ENCODE measurements at places on chromosomes 2 and 18.

DNA sequence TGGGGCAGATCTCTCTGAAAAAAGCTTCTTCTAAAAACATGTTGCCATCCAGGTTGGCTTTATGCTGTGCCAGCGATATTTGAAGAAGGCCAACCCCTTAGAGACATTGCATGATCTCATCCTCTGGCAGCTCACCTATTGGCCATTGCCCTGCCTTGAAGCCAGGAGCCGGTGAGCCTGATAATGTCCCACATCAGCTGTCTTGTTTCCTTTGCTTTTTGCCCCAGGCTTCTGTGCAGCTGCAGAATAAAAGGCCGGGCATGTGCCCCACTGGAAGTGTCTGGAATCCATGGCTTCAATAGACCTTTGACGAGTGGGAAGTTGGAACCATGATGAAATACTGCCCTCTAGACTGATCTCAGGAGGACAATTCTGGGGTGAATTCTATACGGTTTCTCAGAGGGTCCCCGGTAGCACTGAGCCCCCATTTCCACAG is 523.5 kb upstream of the ZEB2 start:
- DNase-seq, result no peak

- DNase-seq, result no peak
Measured at GRCh38 chr2:152355409-152355831, 20.4 kb downstream of the FMNL2 start.

DNA sequence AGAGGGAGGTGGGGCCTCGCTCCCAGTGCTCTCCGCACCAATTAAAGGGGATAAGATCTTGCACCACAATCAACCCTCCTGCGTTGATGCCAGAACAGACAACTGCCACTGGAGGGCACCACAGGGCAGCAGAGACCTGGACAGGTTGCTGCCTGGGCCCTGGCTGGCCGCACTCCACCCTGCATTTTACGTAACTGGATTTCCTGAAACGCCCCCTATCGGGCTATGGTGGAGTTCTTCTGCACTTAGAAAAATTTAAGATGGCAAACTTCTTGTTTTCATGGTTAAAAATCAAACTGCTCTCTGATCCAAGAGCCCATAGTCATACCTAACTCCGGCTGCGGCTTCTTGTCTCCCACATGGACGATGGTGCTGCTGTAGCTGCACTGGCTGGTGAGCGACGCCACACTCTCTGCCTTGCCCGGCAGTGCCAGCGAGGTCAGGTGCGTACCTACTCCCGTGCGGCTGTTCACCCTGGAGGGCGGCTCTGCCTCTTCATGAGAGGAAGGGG is 16.8 kb upstream of the HES6 start:
- peak; percentile 85 for DNase-seq

DNA sequence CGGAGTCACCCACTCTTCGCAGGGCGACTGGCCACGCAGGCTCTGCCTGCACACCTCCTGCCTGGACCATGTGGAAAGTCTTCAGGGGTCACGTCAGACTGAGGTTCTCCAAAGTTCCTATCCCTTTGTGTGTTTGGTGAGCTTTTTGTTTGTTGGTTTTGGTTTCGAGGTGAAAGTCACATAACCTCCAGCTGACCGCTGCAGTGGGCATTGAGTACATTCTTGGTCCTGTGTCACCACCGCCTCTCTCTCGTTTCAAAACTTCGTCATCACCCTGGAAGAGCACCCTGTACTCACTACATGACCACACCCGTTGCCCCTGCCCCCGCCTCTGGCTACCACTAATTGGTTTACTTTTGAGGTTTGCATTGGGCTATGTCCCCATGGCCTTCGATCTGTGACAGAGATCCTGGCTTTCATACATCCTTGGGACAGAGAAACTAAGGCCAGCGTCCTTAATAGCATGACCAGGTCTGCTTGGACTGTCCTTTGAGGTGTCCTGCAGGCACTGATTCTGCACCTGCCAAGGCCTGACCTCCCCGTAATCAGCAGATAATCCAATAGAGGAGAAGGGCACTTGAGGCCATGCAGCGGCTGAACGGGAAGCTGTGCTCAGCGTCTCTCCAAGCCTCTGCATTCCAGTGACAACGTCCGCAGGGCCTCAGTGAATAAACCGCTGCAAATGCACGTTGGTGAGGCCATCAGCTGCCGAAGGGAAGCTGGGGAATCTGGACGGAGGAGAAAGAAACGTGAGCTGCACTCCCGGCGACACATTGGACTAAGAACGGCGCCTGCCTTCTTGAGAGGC is 46.8 kb downstream of the SH3BP4 start:
- DNase-seq, result no peak

DNA sequence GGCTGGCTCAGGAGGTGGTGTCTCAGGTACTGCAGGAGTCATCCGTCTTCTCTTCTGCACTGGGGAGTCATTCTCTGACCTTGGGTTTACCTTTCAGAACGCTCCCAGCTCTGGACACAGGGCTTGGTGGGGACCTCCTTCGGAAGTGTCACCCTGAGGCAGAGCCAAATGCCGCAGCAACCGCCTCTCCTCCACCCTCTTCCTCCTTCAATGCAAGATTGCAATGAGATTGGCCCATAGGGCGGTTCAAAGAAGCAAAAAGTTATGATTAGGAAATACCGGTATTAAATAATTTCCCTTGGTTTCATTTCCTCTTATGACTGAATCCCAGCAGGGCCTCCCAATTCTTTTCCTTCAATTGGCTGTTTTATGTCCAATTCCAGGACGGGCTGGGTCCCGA is 178.8 kb downstream of the ACKR3 start:
- no peak for DNase-seq

- no peak for DNase-seq
Measured at GRCh38 chr18:60966876-60967275, 366.4 kb upstream of the CDH20 start.

GRCh38 chr18:24228667-24229041 is 89.8 kb downstream of the CABYR start:
- no peak for DNase-seq

GRCh38 chr2:168751104-168751740 is 51.2 kb upstream of the NOSTRIN start:
- no peak for DNase-seq

GRCh38 chr2:174836995-174837390 is 72.7 kb upstream of the CHRNA1 start:
- DNase-seq, result no peak

GRCh38 chr2:29747786-29748470 is 173.5 kb downstream of the ALK start:
- peak; percentile 99 for DNase-seq

- no peak for DNase-seq
Measured at GRCh38 chr18:39058386-39059000, 1492.9 kb upstream of the CELF4 start.

GRCh38 chr2:174670446-174670845 is 72.8 kb upstream of the WIPF1 start:
- DNase-seq, result no peak

GRCh38 chr2:18161681-18162080 is 283.2 kb downstream of the KCNS3 start:
- no peak for DNase-seq

- no peak for DNase-seq
Measured at GRCh38 chr2:160309585-160309984, 109.5 kb upstream of the ITGB6 start.

DNA sequence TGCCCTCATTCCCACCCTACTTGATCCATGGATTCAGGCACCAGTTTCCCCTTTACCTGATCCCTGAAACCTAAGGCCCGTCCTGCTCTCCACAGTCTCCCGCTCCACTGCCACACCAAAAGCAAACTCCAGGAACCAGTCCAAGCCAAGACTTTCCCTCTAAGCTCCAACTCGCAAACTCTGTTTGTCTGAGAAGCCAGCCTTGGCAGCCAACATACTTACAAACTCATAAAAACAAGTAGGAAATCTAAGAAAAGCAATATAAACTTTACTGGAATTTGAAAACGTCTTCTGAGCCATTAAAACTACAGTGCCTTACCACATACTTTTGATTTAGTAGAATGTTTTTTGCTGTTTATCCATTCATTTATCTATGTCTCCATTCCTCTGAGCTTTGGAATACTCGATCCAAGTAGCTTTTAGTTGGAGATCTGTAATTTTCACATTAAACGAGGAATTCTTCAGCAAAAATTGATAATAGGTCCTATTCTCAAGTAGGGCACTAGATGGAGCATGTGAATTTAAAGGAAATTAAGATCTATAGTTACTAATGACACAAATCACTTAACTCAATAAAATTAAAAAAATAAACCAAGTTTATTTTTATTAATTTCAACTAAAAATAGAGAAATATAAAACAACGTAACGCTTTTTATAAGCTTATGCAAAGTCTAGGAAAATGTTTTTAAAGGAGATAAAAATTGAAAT is 199.7 kb downstream of the MYO3B start:
- DNase-seq, result no peak

GRCh38 chr2:138919120-138919747 is 139.0 kb upstream of the NXPH2 start:
- peak; percentile 83 for DNase-seq

DNA sequence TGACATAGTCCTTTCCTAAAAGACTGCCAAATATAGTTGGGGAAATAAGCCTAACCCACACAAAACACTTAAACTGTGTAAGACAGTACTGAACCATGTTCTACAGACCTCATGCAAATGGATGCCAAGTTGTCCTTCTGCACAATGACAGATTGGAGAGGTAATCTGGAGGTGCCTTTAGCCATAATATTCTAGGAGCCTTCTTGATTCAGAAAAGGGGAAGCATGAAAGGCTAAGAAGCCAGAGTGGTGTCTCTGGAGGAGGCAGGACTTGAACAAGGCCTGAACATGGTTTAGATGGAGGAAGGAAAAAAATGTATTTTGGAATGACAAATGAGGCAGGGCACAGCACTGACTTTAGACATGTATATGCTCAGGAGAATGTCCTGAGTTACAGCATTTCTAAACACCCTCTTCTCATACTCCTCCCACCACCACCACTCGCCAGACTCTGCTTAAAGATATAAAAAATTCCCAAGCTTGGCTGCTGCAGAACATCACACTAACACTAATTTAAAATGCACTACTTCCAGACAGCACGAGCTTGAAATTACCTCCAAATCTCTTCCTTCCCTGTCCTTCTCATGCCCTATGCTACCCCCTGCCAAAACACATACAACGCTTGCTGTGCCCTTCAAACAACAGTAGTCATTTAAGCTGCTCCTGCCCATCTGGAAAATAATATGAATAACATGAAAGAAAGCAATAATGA is 110.4 kb downstream of the ANKRD44 start:
- DNase-seq, result no peak

GRCh38 chr2:100248044-100248330 is 74.3 kb downstream of the LONRF2 start:
- DNase-seq, result no peak

- DNase-seq, result no peak
Measured at GRCh38 chr2:182366628-182367027, 60.2 kb downstream of the PDE1A start.
